ENCODE measurements at places on chromosomes 16 and 17.
A peak's percentile ranks its signal among the peaks of the same experiment; 100 is the strongest.

GRCh38 chr17:30292286-30292858, 628 bp upstream of the BLMH start:
- DNase-seq: no peak

- DNase-seq: no peak
These were observed 42.0 kb upstream of the SLC6A2 start for GRCh38 chr16:55613613-55614335.

DNA sequence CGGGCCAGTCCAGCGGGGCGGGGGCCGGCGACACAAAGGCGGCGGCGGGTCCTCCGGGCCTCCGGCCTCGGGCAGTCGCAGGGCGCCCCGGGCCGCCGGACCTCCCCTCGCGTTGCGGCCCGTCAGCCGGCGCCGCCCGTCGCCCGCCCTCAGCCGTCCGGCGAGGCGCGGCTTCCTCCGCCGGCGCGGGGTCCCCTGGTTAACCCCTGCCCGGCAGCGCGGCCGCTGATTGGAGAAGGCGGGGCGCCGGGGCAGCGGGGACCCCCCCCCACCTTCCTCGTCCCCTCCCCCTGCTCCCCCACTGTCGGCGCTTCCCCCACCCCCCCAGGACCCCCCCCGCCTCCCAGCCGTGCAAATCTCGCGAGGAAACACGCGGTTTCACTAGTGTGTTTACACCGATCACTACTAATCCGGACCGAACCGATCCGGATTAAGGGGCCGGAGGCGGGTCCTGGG, at the start of gene TLK2:
Gene TLK2 (plus strand): TSS at position 402 of the 456 bp plus-strand sequence. CDS start 2,301 bp downstream, outside the sequence.
- DNase-seq: peak; percentile 88

DNA sequence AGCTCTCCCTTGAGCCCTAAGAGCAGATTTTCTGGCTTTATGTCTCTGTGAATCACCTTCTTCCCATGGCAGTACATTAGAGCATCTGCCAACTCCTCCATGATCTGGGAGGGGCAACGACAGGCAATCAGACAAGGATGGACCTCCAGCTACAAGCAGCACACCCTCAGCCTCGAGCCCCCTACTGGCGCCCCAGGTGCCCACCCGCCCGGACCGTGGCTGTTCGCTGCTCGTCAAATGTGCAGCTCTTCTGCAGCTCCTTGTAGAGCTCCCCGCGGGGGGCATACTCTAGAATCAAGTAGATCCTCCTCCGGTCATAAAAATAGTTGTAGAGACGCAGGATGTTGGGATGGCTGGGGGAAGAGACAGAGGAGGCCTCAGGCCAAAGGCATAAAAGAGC, 3.8 kb downstream of the AURKB start:
- DNase-seq: no peak

DNA sequence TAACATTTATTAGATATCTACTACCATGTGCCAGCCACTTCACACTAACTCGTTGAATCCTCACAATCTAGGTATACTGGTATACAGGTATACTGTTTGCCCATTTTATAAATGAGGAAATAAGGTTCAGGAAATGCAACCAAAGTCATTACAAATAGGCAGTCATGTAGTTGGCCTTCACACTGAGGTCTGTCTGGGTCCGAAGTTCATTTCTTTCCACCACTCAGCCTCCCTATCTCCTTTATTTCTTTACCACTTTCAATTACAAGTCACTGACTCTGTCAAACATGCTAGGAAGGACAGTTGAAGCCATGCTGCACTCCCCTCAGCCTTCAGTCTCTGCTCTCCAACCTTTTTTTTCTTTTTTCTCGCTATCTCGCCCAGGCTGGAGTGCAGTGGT, 20.7 kb upstream of the SIAH1 start:
- DNase-seq: no peak

DNA sequence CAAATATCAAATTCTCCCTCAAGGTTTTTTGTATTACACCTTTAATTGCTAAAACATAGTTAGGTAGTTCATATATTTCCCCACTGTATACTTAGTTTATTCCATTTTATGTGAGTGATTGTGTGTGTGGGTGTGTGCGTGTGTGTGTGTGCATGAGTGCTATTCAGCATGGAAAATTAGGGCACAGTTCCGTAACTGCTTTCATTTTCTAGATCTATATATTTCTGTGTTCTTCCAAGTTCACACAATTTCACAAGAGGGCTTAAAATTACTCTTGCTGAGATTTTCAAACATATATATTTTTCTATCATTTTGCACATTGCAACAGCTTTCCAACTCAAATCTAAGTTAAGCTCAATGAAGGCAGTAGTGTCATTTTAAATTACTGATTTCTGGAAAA, 782.9 kb upstream of the SOX9 start:
- no peak for DNase-seq

- DNase-seq: no peak
These were observed 28.9 kb upstream of the GNA13 start for GRCh38 chr17:65085397-65085796.

DNA sequence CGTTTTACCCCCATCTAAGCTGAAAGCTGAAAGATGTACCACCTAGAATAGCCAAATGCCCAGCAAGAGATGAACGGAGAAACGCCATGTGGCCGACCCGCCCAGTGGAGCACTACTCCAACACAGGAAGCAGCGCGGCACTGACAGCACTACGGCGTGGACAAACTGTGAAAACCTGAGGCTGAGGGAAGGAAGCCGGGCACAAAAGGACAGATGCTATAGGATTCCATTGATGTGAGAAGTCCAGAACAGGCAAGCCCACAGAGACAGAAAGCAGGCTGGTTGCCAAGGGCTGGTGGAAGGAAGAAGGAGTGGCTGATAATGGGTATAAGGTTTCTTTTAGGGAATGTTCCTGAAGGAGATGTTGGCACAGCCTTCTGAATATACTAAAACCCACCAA, 29.4 kb upstream of the SLC38A8 start:
- DNase-seq: no peak

- DNase-seq: no peak
These were observed 32.0 kb downstream of the CDH13 start for GRCh38 chr16:82658796-82659195.

DNA sequence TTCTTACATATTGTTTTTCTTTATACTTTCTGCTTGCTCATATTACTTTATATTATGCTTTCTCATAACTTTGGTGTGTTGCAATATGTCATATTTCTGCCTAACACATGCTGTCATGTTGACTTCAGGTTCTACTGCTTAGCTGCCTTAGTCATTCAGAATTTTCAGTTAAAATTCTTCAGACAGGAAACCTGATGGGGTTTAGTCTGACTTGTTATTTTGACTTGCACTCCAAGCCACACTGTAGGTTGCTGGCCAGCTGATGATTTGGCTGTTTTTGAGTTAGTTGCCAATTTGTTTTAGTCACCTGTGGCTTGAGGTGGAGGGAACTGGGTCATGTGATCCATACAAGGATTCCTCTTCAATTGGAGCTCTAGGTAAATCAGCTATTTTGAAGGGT, 315.4 kb downstream of the MAP2K6 start:
- DNase-seq: no peak

GRCh38 chr17:61399131-61400065, at the start of gene TBX2:
Gene TBX2, plus strand, starts transcription at chr17:61399843. Its CDS starts 334 bp downstream, at chr17:61400177.
- no peak for DNase-seq

GRCh38 chr17:181245-182049, at the start of gene DOC2B:
Gene DOC2B, minus strand, starts transcription at chr17:181650. Its CDS starts 171 bp downstream, at chr17:181479.
- DNase-seq: peak; percentile 11

- no peak for DNase-seq
These were observed 5.8 kb downstream of the SOCS1 start for GRCh38 chr16:11250091-11250785.

GRCh38 chr17:72120642-72121163, at the start of gene SOX9:
Gene SOX9, plus strand, starts transcription at chr17:72121020. Its CDS starts 372 bp downstream, at chr17:72121392.
- no peak for DNase-seq

GRCh38 chr17:7862692-7863437, 5.1 kb downstream of the CYB5D1 start:
- DNase-seq: peak; percentile 62

DNA sequence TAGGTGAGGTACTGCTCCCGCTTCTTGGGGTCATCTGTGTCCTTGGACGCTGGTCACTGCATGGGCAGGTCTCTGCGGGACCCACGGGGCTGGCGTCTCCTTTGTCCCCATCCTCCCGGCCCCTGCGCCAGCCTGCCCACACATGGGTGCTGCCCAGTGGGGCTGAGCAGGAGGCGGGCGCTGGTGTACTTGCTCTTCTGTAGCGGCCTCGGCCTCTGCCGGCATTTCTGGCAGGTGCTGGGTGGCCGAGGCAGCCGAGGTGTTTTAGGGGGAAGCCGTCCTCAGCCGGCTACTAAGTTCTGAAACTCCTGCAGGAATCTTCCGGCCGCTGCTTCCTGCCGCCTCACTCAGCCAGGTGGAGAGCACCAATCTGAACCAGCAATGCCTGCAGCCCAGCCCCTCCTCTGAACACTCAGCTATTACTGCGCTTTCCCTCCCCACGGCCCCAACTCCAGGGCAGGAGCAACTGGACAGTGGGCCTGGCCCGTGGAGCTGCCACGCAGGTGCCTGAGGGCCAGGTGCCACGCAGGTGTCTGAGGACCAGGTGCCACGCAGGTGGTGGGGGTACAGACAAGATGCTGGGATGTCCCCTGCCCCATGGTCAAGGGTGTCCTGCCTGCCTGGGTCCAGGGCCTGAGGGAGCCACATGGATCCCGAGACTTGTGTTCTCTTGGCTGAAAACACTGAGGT, 10.0 kb downstream of the DECR2 start:
- no peak for DNase-seq

DNA sequence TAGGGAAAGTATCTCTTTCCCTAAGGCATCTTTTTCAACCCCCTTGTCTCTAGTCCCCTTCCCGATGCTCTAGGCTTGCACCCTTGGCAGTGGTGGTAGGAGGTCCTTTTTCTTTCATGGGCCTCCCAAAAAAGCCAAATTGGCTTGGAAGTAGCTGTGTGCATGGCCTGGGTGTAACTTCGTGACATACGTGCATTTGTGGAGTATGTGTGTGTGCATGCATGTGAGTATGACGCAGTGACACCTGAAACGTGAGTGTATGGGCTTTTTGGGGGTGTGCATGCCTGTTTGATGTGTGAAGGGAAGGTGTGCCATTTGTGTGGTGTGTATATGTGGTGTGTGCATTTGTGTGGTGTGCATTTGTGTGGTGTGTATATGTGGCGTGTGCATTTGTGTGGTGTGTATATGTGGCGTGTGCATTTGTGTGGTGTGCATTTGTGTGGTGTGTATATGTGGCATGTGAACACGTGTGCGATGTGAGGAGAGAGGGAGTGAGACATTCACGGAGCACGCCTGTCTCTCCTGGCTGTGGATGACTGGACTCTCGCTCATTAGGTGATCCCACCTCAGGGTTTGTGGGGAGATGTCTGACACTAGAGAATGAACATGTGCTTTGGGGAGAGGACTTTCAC, 15.7 kb downstream of the IGFBP4 start:
- no peak for DNase-seq

DNA sequence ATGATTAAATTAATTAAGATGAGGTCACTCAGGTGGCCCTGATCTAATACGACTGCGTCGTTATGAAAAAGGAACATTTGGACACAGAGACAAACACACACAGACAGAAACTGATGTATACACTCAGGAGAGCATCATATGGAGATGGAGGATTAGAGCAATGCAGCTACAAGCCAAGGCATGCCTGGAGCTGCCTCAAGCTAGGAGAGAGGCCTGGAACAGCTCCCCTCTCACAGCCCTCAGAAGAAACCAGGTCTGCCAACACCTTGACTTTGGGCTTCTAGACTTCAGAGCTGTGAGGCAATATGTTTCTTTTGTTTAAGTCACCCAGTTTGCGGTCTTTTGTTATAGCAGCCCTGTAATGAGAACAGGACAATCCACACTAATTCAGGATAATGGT, 318.9 kb downstream of the HS3ST3B1 start:
- no peak for DNase-seq

- DNase-seq: no peak
These were observed 37.0 kb downstream of the RAB11FIP4 start for GRCh38 chr17:31428512-31428911.

- no peak for DNase-seq
These were observed 6.5 kb upstream of the PNPO start for GRCh38 chr17:47934856-47935255.

GRCh38 chr17:40487371-40488020, 13.9 kb downstream of the TNS4 start:
- no peak for DNase-seq

DNA sequence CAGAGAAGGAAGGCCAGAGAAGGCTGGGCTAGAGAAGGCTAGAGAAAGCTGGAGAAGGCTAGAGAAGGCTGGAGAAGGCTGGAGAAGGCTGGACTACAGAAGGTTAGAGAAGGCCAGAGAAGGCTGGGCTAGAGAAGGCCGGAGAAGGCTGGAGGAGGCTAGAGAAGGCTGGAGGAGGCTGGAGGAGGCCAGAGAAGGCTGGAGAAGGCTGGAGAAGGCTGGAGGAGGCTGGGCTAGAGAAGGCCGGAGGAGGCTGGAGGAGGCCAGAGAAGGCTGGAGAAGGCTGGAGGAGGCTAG, 6.4 kb upstream of the OGFOD3 start:
- no peak for DNase-seq

Data from CD4-positive, alpha-beta T cell treated with Interleukin-17A for 4 hours (primary cell).